ENCODE measurements at places on chromosomes 6 and 20.

DNA sequence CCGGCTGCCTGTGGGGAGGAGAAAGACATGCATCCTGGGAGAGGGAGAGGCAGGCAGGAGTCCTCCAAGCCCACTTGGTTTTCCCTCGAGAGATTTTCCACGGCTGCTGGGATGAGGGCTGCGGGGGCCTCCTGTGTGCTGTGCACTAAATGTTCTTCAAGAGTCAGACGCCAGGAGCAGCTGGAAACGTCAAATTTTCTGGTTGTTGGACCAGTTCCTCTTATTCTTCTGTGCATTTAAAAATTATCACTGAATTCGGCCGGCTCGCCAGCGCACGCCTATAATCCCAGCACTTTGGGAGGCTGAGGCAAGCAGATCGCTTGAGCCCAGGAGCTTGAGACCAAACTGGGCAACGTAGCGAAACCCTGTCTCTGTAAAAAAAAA is 32.8 kb upstream of the NTSR1 start:
- DNase-seq: no peak

DNA sequence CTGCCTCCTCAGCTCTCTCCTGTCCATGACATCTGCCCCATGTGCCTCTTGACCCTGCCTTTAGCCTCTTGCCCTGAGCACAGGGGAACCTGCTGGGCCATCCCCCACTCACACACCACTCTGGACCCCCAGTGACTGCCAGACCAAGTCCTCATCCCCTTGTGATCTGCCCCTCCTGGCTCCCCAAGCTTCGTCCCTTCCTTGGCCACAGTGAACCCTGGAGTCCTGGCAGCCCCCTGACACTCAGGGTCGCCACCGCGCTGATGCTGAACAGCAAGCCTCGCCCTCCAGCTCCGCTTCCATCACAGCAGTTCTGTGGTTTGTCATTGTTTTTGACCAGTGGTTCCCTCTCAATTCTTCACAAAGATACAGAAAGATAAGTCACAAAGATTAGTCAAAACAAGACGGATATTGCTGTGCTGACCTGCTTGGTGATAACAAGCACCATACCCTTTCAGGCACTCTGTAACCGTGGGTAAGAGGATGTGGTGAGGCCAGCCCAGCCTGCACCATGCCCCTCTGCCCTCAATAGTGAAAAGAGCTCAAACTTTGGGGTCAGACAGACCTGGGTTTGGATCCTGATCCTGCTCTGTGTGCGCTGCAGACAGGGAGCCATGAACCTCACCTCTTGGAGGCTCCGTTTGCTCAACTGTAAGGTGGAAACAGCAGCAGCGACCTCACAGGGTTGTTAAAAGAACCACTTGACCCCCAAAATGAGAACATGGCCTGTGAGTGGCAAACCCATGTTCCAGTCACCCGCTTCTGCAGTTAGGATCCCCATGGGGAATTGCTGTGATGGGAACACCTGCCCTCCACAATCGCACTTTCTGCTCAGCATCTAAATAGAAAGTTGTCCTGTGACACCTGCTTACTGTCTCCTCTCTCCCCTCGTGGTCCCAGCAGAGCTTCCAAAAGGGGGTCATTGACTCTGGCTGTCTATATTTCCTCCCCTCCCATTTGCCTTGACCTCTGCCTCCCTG is 114.5 kb downstream of the TOX2 start:
- DNase-seq: no peak

DNA sequence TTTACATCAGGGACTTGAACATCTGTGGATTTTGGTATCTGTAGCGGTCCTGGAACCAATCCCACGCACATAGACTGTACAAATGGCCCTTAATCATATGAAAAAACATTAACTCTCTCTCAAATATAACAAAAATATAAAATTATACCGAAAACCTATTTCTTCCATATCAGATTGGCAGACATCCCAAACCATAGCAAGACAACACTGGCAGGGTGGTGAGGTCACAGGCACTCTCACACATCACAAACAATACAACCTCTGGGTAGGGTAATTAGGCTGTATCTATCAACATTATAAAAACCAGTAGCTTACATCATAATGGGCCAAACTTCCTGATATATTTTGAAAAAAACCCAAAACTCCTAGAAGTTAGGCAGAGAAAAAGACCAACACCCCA is 40.9 kb downstream of the OVOL2 start:
- DNase-seq: no peak

DNA sequence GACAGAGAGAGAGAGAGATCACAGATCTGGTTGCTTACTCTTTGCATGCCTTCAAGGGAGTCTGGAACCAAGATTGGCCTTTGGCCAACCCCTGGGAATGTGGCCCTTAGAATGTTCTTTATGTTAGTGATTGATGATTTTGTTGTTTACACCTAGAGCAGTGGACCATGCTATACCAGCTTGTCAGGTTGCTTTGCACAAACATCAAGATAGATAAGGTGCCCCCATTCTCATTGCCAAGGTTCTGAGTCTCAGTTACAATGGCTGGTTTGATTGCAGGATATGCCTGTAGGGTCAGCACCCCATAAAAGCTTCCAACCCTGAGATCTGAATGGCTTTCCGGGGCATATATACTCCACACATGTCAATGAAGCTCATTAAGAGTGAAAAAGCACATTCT is 53.5 kb upstream of the SLC2A12 start:
- no peak for DNase-seq

DNA sequence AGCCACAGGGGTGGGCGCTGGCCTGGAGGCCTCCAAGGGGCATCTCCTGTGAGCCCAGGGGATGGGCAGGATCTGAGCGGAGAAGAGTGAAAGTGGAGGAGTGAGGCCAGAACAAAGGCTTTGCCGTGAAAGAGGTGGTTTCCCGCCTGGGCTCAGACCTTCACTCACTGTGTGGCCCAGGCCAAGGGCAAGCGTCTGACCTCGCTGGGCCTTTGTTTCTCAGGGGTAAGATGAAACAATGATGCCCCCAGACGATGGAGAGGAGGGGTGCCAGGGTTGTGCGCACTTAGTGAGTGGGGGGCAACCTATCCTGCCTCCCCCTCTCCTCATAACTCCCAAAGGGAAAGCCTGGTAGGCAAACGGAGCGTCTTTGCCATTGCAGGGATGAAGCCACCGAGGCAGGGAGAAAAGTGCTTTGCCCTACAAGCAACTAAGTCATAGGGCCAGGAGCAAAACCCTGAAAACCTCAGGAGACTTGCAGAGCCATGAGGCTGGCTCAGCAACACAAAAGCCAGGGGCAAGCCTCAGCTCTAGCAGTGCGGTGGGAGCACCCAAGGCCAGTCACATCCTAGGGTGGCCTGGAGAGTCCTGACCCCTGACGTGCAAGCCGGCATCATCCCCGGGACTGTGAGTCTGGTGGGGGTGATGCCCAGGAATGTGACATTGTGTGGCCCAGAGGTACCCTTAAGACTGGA is 897 bp upstream of the STMN3 start:
- no peak for DNase-seq

- no peak for DNase-seq
These were observed 171.5 kb downstream of the QKI start for GRCh38 chr6:163585932-163586437.
